GM19239 (cell line): ENCODE measurements at places on chromosomes 3 and 15.
A peak's percentile ranks its signal among the peaks of the same experiment; 100 is the strongest.

GRCh38 chr3:16433701-16434151 is 79.8 kb downstream of the RFTN1 start:
- DNase-seq: peak; percentile 26

DNA sequence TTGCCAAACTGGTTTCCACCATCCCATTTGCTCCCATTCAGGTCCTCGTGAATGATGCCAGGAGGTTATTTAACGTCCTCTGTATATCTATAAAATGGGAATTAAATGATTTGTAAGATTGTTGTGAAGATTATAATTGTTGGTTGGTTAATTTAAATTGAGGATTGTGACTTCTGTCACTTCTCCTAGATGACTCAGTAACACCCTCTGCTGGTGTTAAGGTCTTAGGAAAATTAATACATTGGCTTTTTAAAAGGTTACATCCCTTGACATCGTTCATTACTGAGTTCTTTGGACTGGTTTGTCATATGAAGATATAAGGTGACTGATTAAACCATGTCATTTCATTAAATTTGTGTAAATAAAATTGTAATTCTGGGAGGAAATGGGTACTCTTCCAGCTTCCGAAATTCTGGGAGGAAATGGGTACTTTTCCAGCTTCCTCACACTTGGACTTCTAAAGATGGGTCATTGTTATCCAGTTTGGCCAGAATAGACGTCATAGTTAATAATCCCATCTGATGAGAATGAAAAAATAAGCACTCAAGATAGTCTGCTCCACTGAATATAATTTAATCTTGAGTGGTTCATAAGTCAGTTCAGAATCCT is 33.3 kb upstream of the PAQR5 start:
- no peak for DNase-seq

DNA sequence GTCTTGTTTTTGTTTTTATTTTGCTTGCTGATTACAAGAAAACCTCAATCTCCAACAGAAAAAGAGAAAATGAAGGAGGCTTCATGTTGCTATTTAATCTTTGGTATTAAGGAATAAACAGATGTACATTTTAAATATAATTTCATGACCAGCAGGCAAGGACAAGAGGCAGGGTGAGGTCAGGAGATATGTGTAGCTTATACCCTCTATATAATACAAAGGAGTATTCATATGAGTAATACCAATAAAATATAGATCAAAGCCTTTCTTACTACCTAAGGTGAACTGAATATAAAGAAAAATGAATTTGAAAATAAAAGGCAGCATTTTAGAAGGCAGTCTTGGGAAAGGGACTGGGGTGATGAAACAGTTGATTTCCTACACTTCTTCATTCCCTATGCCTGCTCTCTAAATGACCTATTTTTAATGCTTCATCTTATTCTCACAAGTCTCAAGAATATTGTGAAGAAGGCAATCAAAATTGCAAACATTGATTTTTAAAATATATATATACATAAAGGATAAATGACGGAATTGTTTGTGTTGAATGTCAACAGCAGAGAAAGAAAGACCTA is 8.6 kb upstream of the CBLB start:
- DNase-seq: no peak

- no peak for DNase-seq
Measured at GRCh38 chr15:80426316-80426715, 22.1 kb downstream of the ARNT2 start.

GRCh38 chr3:106745344-106746168 is 631.7 kb upstream of the CCDC54 start:
- DNase-seq: no peak
